ENCODE measurements at places on chromosomes 3 and 15.

DNA sequence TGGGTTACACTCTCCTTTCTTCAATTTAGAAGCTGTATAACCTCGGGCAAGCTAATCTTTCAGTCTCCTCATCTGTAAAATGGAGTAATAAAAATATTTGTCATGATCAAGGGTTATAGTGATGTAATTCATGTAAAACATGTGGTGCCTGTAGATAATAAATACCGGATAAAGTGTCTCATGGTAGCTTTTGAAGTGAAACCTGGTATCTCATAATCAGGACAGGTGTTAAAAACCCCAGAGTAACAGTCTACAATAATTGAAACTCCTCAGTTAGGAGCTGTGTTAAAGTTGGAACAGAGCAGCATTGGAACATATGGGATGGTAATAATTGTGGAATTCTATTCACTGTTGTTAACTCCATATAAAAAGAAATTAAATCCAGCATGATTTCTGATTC lies 884 bp upstream of the KNL1 start:
- DNase-seq, result no peak

DNA sequence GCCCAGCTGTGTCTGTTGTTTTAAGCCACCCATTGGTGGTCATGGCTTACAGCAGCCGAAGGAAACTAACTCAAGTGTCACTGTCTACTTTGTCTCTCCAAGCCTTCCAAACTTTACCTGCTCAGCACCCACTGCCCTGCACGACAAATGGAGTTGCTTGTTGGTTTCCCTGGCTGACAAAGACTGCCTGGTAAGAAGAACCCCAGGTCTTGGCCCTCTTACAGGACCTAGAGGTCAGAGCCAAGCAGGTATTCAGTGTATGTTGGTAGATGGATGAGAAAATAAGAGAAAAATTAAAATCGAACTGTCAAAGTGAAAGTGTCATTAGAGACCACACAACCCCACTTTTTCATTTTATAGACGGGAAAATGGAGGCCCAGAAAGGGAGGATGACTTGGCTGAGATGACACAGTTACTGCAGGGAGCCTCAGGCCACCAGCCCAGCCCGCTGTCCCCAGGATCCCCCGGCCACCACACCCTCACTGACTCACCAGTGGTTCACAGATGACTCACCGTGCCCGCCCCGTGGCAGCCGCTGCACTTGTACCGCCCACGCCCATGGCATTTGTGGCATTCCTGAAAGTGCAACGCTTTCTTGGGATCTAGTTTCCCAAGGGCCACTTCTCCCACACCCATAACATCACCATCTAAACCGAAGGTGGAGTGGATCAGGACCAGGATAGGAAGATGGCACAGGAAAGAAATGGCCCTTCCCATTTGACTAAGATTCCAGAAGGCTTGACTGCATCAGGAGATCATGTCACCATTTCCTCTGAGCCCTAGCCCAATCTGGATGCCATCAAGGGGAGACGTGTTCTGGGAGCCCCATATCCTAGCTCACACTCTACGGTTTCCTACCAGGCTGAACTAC lies 15.2 kb downstream of the SSUH2 start:
- no peak for DNase-seq

DNA sequence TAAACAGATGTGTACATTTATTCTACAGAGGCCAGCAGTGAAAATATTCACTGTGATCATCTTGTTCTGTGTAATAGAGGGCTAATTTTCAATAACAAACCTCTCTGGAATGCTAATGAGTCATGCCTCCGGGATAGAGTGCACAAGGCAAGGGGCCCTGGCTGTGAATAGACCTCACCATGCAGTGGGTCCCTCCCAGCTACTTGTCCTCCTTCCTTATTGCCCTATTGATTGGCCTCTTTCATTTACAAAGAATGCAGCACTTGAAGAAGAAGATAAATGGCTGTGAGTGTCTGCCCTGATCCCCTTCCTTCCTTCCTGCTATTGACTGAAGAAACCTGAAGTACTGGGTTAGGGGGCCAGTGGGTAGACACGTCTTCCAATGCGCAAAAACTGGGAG lies 436.3 kb downstream of the WDR72 start:
- no peak for DNase-seq

- no peak for DNase-seq
Measured at GRCh38 chr3:150582620-150583019, 20.5 kb upstream of the SELENOT start.

DNA sequence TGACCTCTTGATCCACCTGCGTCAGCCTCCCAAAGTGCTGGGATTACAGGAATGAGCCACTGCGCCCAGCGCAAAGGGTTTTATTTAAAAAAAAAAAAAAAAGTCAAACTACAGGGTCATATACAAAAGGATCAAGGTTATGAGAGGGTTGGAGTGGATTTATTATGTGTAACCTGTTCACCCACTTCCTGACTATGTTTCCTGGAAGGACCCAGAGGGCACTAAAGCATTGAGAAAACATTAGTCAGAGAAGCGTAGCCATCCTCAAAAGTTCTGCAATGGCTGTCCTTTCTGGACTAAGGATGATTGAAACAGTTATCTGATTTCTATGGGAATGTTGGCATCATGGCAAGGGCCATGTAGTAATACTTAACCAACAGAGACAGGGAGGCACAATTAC lies 7.3 kb upstream of the SCAPER start:
- DNase-seq, result no peak

DNA sequence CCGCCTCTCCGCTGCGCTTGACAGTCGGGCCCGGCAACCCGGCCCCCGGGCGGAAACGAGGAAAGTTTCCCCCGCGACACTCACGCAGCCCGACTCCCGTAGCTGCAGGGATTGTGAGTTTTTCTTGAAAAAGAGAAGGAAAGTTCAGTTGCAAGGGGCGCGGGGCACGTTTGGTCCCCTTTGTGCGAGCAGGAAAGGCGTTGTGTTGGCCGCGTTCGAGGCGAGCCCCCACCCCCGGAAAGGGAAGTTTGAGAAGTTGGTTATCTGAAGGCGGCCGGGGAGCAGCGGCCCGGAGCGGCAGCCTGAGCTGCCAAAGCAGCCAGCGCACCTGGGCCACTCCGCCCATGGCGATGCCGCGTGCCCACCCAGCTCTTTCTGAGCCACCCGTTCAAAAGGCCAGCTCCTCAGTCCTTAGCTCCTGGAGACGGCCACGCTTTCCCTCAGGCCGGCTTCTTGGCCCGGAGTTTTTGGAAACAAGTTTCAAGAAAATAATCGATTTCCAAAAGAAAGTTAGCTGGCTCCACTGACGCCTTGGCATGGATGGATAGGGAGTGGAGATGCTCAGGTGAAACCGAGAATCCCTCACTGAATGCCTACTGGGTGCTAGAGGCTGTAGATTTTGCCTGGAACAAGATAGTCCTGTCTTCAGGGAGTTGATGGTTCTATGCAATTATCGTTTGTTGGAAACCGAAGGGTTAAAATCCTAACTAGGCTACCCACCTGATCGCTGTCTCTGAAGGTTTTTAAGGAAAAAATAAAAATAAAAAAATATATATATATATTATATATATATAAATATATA lies 832 bp downstream of the TGFBR2 start:
- DNase-seq, result peak; percentile 39

GRCh38 chr15:92840149-92840548 lies 60.0 kb upstream of the CHD2 start:
- DNase-seq, result no peak

DNA sequence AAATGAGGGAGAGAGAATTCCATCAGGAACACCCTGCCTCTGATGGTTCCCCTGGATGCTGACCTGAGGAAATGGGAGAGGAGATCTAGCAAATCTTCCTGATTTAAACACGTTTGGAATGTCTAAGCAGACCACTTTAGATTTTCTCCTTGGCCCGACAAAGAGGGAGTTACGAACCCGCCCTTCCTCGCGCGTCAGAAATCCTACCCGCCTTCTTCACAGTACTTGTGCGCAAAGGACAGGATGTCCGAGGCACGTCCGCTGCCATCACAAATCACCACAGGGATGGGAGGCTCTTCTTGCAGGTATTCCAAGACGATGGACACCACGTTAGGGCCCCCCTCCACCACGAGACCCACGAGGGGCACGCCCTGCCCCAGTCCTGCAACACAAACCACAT lies 38.6 kb downstream of the TRPM1 start:
- DNase-seq, result no peak

GRCh38 chr3:189288348-189289235 lies 116.8 kb downstream of the TPRG1 start:
- no peak for DNase-seq

DNA sequence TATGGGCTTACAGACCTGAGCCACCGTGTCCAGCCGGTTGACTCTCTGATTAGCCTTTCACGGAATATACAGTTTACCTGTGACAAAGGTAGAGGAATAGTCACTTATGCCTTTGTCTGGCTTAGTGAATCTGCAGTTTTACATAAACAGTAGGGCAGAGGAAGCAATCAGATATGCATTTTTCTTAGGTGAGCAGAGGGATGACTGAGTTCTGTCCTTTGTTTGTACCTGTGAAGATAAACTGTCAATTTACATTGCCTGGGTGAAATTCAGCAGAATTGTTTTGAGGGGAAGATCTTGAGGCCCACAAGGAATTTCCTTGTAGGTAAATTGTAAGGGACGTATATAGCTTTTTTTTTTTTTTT lies 10.8 kb downstream of the EDEM1 start:
- no peak for DNase-seq

DNA sequence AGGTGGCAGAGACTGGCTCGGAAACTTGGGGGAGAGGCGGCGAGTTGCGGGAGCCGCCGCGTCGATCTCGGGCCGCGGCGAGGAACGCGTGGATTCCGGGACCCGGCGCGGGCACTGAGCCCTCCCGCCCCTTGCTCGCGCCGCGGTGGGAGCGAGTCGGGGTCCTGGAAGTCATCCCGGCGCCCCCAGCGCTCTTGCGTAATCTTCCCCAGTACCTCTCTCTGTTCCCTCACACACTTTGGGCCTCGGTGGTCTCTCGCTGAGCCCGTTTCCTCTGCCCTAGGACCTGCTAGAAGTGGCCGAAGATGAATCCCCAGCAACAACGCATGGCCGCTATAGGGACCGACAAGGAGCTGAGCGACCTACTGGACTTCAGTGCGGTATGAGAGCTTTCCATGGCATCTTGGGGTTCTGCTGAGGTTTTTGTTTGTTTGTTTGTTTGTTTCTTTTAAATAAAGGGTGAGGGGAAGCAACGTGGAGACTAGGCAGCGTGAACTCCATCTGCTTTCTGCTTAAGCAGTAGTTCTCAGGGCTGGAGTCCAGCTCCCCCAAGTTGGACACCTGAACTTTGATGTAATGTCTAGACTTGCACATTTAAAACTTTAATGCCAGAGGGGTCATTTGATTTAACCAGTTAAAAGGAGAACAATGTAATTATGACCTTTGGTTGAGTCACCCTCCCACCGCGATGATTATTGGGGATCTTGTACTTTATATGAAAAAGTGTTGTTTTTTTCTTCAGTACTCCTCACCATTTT lies 1.3 kb downstream of the TCF12 start:
- DNase-seq, result no peak

- DNase-seq, result no peak
Measured at GRCh38 chr3:127073941-127074820, 91.3 kb downstream of the PLXNA1 start.

DNA sequence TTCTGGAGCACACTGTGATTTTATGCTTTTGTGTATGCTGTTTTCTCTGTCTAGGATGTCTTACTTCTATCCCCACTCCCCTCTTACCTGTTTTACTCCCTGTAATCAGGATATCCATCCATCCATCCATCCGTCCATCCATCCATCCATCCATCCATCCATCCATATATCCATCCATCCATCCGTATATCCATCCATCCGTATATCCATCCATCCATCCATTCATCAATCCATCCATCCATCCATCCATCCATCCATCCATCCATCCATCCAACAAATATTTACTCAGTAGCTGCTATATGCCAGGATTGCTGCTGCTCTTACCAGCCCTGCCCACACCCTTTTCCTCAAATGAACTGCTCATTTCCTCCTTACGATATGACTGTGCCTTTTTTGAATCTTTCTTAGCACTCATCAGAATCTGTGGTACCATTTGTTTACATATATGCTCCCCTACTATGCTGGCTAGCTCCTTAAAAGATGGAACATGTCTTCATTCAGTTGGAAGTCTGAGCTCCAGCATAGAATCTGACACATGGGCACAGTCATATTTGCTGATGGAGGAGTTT lies 35.2 kb downstream of the USP13 start:
- no peak for DNase-seq

GRCh38 chr3:174233511-174233910 lies 625.6 kb upstream of the NAALADL2 start:
- DNase-seq, result no peak

GRCh38 chr3:65824166-65824565 lies 214.6 kb downstream of the MAGI1 start:
- DNase-seq, result no peak

GRCh38 chr3:108548886-108549285 lies 38.5 kb upstream of the MYH15 start:
- no peak for DNase-seq

DNA sequence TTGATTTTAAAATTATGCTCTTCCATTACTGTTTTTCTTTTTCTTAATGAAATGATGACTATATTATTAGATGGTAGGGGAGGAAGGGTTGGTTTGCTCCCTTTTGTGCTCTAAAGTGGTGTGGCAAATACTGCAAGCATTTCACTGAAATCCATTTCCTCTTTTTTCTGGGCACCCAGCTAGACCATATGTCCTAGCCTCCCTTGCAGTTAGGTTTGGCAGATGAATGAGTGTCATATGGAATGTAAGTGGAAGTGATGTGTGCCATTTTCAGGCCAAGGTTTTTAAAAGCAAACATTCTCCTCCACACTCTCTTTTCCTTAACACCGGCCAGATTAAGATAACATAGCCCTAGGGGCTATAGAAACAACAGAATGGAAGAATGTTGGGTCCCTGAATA lies 363.0 kb downstream of the FGF12 start:
- no peak for DNase-seq

GRCh38 chr3:101850246-101851051 lies 1.1 kb downstream of the NFKBIZ start:
- DNase-seq, result peak; percentile 6
